GDM1 (cell line): ENCODE measurements at places on chromosomes 2 and 18.

DNA sequence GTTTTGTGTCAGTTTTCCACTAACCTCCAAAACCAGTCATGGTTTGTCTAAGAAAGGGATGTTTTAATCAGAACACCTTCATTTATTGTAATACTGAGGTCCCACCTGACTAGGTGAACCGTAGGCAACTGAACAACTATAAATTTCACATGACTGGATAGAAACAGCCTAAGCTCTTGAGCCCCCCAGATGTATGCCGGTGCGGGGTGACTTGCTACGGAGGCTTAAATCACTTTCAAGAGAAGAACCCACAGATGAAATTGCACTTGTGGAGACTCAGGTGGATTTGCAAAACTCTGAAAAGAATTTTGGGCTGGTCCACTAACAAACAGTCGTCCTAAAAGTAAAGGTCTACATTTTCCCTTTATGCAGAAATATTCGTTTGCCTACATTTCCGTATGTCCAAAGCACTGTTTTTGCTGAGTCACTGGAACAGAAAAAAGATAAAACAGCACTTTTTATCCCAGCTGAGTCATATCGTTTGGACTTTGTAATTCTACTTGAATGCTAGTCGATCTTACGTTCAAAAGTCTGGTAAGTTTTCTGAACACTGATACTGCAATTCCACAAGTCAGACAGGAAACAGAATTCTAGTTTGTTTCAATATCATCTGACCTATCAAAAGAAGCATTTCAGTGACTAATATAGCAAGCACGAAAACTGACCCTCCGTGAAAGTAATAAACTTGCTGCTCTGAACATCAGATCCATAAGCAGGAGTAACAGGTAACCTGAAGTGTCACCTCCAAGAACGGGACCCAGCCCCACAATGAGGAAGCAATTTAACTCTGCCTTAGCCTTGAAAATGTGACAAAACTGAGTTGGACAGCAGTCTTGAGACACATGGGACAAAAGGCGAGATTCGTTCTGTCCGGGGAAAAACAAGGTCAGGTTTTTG is 18.1 kb downstream of the ZNF516 start:
- no peak for DNase-seq

DNA sequence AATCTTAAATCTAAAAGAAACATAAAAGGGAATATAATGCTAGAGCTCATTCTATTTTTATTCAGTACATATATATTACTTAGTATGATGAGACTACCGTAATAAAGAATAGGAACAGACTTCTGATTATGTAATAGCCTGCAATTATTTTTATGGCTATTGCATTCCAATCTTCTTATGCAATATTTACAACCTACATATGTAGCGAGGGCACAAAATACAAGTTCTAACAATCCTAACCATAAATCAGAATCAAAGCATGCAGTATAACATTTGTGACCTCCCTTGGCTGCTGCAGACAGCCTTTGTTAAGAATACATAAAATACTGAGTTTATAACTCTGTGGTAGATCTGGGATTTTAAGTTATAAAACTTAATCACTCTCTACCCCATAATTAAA is 177.6 kb downstream of the BABAM2 start:
- no peak for DNase-seq

DNA sequence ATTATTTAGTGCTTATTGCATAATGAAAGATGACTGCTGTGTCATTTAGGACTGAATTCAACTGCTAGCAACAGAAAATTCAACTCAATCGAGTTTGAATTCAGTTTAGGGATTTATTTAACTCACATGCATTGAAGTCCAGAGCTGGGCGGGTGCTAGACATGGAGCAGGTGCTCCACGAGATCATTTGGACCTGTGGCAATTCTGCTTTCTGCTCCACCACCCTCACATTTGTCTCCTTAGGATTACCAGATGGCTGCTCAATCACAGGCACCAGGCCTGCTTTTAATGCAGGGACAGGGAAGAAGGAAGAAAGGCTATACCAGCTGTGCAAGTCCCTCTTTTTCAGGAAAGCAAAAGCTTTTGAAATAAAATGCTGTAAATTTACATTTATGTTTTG is 572.9 kb upstream of the SLC8A1 start:
- no peak for DNase-seq

GRCh38 chr18:54766634-54767033 is 61.6 kb upstream of the RAB27B start:
- DNase-seq, result no peak

DNA sequence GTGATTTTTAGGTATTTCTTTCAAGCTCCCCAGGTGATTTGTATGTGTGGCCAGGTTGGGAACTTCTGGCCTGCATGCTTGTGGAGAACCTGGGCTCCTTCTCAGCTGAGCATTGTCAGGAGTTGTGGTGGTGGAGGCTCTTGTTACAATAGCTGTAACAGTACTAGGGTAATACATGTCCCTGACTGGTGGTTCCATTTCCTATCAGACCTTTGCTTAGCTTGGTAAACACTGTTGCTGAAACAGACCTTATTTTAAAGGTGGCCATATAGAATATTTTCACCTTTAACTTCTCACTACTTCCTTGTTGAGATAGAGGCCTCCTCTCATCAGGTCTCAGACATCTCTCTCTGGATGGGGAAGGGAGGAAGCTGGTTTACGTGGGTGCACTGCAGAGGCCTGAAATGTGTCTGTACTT is 79.2 kb downstream of the SETBP1 start:
- no peak for DNase-seq

GRCh38 chr2:224410946-224411561 is 9.1 kb upstream of the FAM124B start:
- no peak for DNase-seq

DNA sequence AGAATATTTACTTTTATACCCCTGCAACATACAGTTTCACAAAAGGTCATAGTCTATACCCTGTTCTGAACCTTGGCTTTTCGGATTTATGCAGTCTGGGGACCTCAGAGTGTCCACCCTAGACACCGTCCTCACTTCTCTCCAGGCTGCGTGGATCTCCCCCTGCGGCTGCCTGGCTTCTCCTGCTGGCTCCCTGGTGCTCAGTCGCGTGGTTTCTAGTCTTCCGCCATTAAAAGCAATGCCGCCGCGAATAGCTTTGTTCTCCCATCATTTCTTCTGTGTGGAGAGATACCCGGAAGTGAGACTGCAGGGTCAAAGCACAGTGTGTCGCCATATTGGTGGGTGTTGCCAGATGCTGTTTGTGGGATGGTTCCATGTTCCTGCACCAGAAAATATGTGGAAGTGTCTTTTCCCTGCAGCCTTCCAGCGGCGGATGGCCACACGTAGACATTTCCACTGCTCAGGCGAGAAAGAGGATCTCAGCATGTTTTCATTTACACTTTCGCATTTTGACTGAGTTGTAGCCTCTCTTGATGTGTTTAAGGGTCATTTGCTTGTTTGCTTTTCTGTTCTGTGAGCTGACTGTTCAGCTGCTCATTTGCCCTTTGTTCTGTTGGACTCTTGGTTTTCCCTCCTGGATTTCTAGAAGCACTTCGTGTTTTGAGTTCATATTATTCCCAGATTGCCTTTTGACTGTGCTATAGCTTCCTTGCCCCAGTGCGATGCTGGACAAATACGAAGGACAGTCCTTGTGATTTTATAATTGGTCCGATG is 22.9 kb upstream of the ASB1 start:
- DNase-seq, result no peak

GRCh38 chr2:179655627-179656026 is 205.8 kb downstream of the ZNF385B start:
- no peak for DNase-seq

DNA sequence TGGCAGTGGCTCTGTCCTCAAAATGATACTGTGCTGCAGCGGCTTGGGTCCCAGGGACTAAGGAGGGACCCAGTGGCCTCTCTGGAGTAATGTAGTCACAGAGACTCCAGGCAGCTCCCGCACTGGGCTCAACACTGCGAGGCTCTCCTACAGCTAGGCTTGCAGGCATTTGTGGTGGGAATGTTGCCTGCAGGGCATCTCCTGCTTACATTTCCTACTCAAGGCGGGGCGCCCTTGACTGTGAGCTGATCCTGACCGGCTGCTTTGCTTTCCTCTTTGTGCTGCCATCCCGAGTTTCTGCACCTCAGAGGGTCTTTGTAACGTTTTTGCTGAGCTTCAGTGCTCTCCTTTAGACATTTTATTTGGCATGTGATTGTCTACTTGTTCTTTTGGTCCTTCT is 177.4 kb upstream of the FN1 start:
- no peak for DNase-seq

GRCh38 chr2:20175267-20175666 is 49.7 kb downstream of the SDC1 start:
- DNase-seq, result no peak

GRCh38 chr2:106208874-106209273 is 14.8 kb upstream of the UXS1 start:
- DNase-seq, result no peak

DNA sequence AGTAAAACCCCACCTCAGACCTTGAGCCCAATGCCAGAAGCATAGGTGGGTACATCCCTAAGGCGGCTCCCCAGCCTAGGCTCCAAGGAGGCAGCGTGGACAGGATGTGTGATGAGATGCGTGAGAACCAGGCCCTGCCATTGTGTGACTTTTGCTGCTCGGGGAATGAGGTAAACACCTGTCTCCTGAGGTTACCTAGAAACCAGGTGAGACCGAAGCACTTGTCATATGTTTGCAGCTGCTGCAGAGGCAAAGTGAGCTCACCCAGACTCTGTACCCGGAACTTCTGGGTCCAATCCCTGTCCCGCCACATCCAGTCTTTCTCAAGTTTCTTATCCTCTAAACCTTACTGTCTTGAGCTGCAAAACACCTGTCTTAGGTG is 3.4 kb downstream of the FBLN7 start:
- no peak for DNase-seq

GRCh38 chr18:52465391-52465790 is 125.4 kb downstream of the DCC start:
- no peak for DNase-seq

- peak; percentile 3 for DNase-seq
These were observed 1.1 kb upstream of the SULT6B1 start for GRCh38 chr2:37189452-37190153.

GRCh38 chr2:9639000-9639602 is 8.3 kb upstream of the YWHAQ start:
- DNase-seq, result no peak

- no peak for DNase-seq
These were observed 371 bp downstream of the MDH1B start for GRCh38 chr2:206764673-206765241.

DNA sequence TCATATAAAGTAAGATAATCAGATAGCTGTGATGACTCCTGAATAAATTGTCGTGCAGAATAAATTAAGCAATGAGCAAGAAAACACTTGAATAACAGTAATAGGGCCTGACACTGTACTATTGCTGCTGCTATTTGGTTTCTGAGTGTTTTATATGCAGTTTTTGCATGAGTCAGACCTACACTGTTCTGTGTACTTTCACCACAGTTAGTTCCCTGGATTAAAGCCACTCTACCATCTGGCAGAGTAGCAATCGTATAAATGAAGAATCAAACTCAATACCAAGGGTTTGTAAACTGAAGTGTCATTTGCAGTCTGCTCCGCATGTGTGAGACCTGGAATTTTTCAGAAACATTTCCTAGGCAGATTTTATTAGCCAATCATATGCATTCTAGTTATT is 398.6 kb upstream of the CDH7 start:
- no peak for DNase-seq

- no peak for DNase-seq
These were observed 1.2 kb downstream of the BCL11A start for GRCh38 chr2:60552078-60552850.

DNA sequence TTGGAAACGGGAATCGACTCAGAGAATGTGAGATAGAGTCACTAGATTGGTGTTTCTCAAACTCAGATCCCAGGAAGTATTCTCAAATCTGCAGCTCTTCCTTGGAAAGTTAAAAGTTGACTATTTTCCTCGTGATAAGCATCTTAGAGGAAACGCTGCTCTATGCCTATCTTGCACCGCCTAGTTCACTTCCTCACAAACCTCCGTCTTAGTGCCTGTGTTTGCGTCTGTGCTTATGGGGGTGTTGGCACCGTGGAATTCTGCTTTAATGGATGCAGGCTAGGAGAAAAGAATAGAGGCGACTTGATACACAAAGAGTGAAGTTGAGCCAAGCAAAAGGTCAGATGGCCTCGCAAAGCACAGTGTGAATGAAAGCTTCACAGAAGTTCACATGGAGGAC is 255.3 kb upstream of the ID2 start:
- no peak for DNase-seq

DNA sequence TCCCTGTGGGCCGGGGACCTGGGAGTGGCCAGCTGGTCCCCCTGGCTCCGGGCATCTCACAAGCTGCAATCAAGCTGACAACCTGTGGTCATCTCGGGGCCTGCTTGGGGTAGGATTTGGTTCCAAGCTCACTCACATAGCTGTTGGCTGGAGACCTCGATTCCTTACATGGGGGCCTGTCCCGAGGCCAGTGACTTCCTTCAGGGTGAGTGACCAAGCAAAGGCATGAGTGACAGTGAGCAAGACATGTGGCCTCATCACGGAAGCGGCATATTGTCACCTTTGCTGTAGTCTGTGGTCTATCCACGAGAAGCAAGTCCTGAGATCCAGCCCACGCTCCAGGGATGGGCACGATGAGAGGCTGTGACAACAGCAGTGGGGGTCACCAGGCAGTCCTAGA is 131.4 kb upstream of the ID2 start:
- no peak for DNase-seq

DNA sequence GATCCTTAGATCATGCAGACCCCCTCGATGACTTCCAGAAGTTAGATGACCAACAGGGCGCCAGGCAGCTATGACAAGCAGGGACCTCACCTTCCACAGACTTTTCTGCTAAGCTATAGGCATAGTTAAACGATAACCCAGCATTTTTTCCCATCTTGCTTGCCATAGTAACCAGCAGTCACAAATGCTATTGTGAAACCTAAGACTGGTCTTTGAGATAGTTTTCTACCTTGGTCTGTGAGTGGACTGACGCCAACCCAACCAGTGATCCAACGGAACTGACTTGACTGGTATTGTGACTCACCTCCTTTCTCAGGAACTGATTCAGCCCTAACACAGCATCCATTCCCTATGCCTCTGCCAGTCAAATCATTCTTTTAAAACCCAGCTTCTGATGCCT is 361.2 kb downstream of the LRRTM4 start:
- DNase-seq, result no peak

DNA sequence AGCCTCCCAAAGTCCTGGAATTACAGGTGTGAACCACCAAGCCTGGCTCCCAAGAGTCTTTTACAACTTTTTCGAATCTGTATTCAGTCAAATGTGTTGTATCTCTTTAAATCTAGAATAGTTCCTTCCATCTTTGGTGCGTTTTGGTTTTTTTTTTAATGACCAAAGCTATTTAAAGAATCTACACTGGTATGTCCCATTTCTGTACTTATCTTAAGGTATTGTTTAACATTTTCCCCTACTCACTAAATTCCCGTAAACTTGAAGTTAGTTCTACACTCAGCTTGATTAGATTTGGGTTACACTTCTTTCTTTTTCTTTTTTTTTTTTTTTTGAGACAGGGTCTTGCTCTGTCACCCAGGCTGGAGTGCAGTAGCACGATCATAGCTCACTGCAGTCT is 63.8 kb downstream of the TMEM237 start:
- no peak for DNase-seq

- DNase-seq, result no peak
These were observed 109.3 kb downstream of the ADCYAP1 start for GRCh38 chr18:1013951-1014350.
